ENCODE measurements at places on chromosomes 1 and 21.

- no peak for DNase-seq
These were observed 13.9 kb downstream of the PALMD start for GRCh38 chr1:99659755-99660210.

DNA sequence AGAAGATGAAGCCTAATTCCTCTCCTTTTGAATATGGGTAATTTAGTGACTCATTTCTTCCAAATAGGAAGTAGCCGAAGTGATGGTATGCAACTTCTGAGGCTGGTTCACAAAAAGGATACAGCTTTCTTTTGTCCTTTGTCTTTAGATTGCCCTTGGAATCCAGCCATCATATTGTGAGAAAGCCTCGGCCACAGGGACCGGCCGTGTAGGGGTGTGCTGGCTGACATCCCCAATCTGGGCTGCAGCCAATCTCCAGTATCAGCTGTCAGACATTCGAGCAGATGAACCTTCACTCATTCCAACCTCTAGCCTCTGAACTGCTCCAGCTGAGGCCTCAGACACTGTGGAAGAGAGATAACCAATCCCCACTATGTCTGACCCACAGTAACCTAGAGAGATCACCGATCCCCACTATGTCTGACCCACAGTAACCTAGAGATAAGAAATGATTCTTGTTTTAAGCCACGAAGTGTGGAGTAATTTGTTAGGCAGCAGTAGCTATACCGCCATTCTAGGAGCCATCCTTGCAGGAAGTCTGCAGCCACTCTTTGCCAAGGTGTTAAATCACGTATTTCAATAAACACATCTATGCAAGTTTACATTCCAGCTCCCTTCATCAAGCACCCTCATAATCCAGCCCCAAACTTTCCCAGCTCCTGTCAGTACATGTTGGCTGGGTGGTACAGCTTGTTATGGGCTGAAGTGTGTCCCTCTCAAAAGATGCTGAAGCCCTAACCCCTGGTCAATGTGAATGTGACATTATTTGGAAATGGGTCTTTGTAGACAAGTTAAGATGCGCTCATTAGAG lies 2.9 kb upstream of the DIP2A start:
- DNase-seq, result no peak

GRCh38 chr1:153431928-153432327 lies 15.6 kb downstream of the S100A7A start:
- no peak for DNase-seq

DNA sequence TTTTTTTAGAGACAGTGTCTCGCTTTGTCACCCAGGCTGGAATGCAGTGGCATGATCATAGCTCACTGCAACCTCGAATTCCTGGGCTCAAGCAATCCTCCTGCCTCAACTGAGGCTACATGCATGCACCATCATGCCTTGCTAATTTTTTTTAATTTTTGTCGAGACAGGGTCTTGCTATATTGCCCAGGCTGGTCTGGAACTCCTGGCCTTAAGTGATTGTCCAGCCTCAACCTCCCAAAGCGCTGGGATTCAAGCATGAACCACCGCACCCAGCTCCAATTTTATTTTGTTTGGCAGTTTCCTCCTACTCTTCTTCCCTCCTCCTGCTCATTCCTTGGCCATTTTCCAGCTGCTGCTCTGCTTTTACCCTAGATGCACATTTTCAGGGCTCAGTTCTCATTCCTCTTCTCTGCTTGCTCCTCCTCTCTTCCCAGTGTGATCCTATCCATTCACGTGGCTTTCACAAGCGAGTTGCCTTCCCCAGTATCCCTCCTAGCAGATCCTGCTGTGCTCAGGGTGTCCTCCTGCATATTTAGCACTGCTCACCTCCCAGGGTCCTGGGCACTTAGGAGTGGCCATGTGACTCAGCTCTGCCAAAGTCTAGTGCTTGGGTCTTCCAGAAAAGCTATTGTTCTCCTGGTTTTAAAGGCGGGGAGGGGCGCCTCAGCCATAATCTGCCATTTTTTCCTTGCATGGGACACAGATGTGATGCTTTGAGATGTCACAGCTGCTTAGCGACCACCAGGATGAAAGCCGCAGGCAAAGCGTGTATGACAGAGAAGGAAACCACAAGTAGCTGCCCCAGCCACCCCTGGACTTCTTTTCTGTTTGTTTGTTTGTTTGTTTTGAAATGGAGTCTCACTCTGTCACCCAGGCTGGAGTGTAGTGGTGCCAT lies 33.7 kb downstream of the PSEN2 start:
- no peak for DNase-seq

DNA sequence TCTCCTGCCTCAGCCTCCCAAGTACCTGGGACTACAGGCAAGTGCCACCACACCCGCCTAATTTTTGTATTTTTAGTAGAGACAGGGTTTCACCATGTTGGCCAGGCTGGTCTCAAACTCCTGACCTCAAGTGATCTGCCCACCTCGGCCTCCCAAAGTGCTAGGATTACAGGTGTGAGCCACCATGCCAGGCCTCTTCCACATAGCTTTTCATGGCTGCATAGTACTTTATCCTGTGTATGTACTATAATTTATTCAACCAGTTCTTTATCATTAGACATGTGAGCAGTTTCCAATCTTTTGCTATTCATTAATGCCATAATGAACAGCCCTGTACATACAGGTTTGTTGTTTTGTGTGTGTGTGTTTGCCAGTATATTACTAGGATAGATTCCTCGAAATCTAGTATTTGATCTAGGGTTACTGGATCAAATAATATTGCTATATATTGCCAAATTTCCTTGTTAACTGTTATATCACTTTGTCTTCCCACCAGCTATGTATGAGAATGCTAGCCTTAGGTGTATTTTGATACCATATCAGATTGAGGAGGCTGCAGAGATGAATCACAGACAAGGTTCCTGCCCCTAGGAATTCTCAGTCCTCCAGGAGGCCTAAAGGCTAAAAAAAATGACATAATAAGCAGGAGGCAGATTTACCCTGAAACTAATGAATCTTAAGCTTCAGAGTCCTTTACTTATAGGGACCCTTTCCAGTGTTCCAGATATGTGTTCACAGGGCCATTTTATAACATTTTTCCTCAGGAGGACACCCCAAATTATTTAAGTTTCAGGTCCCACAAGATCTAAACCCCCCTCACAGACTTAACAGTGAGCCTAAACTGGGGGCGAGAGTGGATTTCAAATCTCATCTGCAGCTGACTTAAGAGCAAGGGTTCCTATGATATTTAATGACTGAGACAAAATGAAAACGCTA lies 2.1 kb upstream of the PDIK1L start:
- no peak for DNase-seq

- no peak for DNase-seq
These were observed 323.4 kb downstream of the LTN1 start for GRCh38 chr21:28669321-28669720.

- DNase-seq, result no peak
These were observed 401 bp downstream of the UQCRH start for GRCh38 chr1:46303872-46304326.

GRCh38 chr1:203559523-203559922 lies 65.6 kb downstream of the OPTC start:
- DNase-seq, result no peak

GRCh38 chr1:237664348-237664747 lies 226.4 kb downstream of the ZP4 start:
- DNase-seq, result no peak

DNA sequence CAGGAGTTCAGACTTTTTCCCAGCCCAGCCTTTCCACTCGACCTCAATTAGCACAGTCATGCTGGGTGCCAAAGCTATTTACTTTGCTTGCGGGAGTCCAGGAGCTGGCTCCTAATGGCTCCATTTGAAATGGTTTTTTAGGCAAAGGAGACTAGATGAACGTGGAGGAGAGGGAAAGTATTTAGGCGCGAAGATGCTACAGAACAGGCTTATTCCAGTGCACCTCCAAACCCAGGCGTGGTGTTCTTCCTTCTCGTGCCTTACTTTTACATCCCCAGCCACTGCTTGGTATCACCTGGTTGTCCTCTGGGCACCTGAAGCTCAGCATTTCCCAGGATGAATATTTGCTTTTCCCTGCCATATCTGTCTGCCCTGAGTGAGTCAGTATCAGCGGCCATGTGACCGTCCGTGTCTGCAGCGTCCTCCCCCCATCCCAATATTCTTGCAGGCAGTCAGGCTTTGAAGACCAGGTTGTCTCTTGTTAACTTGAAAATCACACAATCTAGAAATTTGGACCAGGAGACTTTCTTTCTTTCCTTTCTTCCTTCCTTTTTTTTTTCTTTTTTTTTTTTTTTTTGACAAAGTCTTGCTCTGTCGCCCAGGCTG lies 198.5 kb downstream of the DYRK1A start:
- peak; percentile 51 for DNase-seq

DNA sequence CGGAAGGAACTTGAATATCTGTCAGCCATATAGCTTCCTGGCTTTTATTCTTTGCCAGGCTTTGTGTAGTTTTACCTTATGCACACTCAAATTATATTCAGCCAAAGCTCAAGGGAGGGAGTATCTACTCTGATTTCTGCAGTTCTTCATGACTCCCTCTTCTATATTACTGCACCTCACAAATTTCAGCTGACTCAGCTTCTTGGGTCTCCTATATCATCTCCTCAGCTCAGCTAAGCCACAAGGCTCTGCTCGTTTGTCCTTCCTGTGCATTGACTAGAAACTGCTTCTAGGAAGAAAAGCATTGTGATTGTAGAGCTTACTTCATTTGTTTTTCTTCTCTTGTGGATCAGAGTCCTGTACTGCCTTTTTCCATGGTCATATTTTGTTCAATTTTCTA lies 37.4 kb downstream of the BTBD8 start:
- no peak for DNase-seq

DNA sequence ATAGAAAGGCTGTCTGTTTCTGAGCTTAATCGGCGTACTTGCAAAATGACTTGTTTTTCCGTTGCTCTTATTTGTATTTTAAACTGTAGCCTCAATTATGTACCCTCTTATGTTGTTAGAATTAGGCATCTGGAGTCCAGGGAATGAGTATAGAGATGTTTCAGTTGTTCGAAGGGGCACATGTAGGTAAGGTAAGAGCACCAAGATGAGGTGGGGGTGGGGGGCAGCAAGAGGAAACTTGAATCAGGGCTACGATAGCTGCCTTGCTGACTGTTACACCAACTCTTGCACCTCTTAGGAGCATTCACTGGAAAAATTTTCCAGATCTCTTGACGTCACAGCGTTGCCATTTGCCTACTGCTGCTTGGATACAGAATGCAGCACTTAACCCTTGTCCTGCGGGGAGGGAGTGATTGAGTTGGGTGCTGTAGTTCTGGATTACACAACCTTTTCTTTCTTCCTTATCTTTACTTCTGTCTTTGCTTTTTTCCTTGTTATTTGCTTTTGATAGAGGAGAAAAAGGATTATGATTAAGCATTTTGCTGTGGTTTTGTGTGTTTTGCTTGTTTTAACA lies 3.2 kb downstream of the ATP1B1 start:
- DNase-seq, result no peak

DNA sequence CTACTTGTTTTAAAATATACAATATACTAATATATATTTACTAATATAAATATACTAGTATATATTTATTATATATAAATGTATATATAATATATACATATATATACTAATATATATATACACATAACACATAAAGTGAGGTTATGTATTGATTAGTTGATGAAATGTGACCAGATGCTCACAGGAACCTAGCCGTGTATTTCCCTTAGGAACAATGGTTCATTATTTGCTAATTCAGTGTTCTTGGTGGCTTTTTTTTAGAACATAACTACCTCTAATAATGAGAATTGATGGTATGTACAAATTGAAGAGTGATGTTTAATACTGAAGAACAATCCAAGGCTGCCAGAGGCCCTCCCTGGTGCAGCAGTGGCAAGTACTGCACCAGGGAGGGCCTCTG lies 37.9 kb upstream of the ITPKB start:
- DNase-seq, result no peak

DNA sequence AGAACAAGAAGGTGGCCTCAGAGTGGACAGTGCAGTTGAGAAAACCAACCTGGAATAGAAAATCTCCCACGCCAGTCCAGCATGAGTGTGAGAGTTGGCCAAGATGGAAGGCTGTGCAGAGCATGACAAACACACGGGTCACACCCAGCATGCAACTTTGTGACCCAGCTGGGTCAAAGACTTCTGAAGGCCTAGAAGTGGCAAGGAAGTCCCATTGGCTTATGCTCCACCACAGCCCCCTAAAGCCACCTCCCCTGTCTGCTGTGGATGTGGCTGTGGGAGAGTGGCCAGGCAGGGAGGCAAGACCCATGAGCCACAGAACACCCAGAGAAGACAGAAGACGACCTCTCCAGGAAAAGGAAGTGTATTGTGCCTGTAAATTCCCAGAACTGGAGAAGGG lies 13.6 kb downstream of the BATF3 start:
- DNase-seq, result no peak

DNA sequence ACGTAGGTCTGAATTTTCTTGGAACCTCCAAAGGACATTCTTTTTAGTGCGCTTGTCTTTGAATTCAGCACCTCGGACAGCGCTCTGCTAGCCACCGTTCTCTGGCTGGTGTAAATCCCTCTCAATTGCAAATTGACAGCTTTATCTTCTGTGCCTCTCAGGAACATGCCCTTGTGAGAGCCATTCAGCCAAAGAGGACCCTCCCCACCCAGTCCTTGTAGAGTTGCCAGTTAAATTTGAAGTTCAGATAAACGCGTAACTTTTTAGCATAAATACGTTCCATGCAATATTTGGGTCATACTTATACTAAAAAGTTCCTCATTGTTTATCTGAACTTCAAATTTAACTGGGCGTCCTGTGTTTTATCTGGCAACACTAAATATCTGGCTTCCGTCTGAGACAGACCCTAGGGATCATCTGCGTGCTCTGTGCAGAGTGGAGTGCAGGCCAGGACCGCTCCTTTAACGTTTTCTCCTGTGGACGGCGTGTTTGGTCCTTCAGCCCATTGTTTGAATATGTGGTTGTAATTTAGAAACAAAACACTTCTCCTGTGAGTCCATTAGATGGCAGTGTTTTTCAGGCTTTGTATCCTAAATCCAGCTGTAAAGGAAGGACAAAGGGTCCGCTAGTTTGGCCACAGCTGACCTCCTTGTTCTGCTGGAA lies 7.0 kb downstream of the KCNAB2 start:
- DNase-seq, result peak; percentile 97

- DNase-seq, result peak; percentile 10
These were observed 19.7 kb upstream of the TBX15 start for GRCh38 chr1:119007670-119008482.

- DNase-seq, result no peak
These were observed 184.9 kb downstream of the ZC3H11B start for GRCh38 chr1:219427989-219428388.

DNA sequence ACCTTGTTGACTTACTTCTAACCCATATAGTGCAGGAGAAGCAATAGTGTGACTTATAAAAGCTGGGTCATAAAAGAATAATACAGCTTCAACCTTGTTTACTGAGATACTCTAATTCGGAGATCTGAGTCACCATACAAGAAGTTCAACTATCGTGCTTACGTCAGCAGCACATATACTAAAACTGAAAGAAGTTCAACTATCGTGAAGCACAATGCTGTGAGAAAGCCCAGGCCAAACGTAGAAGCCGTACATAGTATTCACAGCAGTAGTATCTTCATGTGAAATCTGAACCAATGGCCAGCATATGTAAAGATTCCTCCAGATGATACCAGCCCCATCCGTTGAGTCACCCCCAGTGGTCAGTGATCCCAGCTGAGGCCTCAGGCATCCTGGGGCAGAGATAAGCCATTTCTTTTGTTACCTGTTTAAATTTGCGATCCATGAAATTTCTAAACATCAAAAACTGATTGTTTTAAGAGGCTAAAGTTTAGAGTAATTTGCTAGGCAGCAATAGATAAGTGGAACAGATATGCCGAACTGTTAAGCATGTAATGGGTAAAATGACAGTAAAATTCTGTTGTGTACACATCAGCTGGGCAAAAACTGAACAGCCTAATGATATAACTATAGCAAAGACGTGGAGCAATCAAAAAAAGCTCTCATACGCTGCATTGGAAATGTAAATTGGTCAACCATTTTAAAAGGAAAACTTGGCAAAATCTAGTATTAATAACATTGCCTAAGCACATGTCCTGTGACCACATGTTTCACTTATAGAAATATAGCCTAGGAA lies 53.9 kb upstream of the SAMD13 start:
- DNase-seq, result no peak
